ENCODE measurements at places on chromosomes 7 and 10.
A peak's percentile ranks its signal among the peaks of the same experiment; 100 is the strongest.

GRCh38 chr7:1536743-1537534 lies 6.4 kb downstream of the MAFK start:
- peak; percentile 92 for DNase-seq

DNA sequence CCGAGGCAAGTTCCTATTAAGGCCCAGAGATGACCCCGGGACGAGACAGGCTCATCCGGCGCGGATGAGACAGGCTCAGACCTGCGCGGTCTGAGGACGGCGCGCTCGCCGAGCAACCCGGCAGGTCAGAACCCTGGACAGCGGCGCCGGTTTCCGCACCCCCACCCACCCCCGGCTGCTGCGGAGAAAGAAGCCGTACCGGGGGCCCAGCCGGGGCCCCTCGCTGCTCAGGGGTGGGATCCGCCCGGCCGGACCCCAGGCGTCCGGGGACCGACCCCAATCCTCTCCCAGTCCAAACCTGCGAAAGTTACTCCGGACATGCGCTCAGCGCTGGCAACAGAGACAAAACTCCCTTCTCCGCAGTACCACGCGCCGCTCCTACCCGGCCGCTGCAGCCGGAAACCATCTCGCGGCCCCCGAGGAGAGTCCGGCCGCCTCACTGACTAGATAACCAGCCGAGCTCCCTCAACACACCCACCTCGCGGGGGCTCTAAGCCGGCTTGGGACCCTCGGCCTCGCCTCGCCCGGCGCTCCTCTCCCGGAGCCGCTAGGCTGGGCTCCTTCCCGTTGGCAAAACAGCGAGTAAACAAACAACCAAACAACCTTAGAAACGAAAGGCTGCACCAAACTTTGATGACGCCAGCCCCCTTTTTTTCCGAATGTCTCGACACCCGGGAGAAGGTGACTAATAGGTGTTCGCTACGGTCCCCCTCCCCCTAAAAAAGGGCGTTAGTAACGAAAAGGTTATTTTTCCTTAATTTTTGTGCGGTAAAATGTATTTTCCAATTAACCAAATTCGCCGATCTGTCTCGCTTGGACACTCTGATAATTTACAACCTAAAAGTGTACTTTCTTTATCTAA lies 2.3 kb upstream of the DRGX start:
- peak; percentile 61 for DNase-seq

GRCh38 chr7:51471981-51472296 lies 155.3 kb upstream of the COBL start:
- DNase-seq: no peak

- DNase-seq: no peak
Observed at GRCh38 chr7:144445590-144445989, 42.1 kb upstream of the NOBOX start.

GRCh38 chr10:88832376-88832775 lies 19.3 kb downstream of the ANKRD22 start:
- DNase-seq: no peak

DNA sequence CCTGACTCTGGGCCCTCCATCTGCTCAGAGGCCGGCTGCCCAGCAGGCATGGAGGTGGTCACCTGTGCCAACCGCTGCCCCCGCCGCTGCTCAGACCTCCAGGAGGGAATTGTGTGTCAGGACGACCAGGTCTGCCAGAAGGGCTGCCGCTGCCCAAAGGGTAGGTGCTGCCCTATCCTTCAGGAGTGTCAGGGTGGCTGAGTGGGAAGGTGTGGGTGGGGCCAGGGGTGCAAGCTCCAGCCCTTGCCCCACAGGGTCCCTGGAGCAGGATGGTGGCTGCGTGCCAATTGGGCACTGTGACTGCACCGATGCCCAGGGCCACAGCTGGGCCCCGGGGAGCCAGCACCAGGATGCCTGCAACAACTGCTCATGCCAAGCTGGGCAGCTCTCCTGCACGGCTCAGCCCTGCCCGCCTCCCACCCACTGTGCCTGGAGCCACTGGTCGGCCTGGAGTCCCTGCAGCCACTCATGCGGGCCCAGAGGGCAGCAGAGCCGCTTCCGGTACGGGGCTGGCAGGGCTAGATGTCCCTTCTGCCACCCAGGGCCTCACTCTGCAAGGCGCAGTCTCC lies 17.5 kb upstream of the ZNF862 start:
- DNase-seq: no peak

DNA sequence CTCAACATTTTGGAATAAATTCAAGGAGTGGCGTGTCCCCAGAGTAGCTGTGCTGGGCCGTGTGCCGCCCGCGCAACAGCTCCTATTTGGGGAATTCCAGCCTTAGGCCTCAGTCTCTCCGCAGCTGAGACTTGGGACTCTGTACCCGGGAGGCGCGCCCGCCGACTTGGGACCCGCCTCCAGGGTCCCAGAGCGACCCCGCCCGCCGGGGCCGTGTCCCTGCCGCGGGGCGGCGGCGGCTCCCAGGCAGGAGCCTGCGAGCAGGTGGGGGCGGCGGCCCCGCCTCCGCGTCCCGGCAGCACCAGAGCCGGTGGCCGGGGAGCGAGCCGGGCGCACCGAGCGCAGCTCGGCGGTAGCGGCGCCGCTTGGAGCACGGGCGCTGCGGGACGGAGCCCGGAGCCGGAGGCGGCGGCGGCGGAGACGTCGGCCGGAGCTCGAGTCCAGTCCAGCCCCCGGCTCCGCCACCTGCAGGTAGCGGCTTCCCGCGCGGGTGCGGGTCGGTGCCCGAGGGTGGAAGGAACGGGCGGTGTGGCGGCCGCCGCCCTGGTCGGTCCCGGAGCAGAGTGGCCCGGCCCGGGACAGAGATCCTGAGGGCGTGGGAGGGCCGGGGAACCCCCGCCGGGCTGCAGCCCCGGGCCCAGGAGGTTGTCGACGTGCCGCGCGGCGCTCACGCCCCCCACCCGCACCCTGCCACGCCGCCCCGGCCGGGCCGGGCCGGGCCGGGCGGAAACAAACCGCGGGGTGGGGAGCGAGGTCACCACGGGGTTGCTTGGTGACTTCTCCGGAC lies at the start of gene WIPF3:
Gene WIPF3 (plus strand): TSS at position 301 of the 787 bp plus-strand sequence. CDS start 28,217 bp downstream, outside the sequence.
- peak; percentile 58 for DNase-seq

GRCh38 chr10:70053218-70053840 lies 683 bp downstream of the MACROH2A2 start:
- DNase-seq: no peak

DNA sequence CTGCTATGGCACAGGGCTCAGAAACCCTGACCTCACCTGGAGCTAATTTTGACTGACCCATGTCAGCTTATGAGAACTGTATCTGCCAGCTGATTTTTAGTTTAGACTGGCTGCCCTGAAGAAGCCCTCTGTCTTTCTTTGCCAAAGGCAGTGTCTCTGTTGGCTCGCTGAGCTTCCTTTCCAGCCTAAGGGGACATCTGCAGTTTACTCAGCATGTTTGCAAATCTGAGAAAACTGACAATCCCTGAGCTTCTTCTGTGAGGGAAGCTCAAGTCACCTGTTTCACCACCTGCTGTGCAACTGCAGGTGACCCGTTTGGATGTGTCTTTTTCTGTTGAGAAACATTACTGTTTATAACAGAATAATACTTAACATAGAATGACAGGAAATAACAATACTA lies 46.0 kb downstream of the PRKAR2B start:
- DNase-seq: no peak

- no peak for DNase-seq
Observed at GRCh38 chr7:3041986-3042675, 1.5 kb downstream of the CARD11 start.

- DNase-seq: no peak
Observed at GRCh38 chr7:93402944-93403343, 170.8 kb downstream of the VPS50 start.

DNA sequence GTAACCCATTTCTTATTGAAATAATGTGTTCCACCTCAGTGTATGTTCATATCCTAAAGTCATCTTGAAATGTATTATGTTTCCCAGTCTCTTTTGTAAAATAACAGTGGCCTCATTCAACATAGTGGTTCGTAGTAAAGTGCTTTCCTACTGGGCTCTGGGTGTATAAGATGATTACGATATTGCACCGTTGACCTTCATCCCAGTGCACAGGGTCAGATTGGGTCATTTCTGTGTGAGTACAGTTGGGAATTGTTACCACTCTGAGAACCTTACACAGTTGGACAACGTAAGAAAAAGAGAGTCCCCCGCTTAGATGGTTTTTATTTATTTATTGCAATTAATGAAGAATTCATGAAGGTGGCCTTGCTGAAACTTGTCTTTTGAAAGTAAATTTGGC lies 135.6 kb downstream of the CHN2 start:
- DNase-seq: no peak

DNA sequence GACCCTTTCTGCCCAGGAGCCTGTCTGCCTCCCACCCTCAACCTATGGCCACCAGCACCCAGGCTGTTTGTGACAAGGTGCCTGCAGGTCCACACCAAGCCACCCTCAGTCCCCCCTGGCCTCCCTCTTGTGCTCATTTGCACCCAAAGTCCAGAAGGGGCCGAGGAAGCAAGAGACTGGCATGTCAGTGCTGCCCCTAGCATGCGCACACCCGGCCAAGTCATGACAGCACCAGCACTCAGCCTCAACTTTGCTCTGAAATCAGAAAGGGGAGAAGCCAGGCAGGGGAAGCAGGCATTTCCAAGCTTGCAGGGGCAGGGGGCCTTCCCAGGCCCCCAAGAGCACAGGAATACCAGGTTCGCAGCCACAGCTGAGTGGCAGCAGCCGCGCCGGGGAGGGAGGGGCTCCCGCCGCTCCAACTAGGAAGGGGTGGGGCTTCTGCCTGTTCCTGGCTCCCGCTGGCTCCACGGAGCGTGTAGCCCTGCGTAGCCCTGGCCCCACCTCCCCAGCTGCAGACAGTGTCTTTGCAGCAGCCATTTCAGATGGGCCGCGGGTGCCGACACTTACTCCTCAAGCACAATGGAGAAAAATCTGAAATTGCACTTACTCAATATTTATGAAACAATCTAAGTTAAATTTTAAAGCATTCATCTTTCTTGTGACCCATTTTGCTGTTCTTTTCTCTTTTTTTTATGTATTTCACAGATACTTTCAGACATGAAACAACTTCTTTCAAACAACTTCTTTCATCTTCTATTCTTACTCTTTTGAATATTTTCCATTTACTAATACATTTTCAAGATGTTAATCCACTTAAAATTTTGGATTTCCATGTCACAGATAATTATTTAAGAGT lies 54.9 kb upstream of the ABCB5 start:
- no peak for DNase-seq

GRCh38 chr10:86943316-86944030 lies 13.9 kb downstream of the MMRN2 start:
- DNase-seq: no peak

- no peak for DNase-seq
Observed at GRCh38 chr7:127632276-127632910, 14.5 kb upstream of the PAX4 start.

DNA sequence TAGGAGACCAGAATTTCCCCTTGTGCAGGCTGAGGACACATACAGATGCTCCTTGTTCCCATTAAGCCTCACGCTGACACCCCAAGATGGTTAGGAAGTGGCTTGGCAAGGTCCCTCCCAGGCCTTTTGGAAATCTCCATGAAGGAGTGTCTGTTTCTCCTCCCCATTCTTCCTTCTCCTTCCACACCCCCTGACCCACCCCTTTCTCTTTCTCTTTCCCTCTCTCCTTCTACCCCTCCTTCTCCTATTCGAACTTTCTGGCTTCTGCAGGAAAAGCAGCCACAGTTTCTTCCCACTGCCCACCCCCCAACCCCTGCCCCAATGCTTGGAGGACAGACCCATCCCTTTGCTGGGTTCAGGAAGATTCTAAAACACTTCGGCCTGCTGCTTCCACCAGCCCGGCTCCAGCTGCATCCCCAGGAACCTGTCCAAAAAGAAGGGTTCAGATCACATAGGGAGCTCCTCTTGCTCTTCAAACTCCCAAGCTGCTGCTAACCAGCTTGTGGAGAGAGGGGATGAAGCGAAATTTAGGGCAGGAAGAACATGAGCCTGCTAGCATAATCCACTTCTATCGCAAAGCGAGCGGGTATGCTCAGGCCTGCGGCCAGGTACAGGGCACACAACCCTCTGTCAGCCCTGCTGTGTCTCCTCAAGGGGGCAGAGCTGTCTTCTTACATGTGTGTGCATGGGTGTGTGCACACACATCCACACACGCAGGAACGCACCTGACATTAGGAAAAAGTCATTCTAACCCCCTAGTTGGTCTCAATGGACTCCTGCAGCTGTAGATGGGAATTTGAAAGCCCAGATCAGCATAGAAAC lies 80.4 kb downstream of the PPP1R3C start:
- peak; percentile 19 for DNase-seq

DNA sequence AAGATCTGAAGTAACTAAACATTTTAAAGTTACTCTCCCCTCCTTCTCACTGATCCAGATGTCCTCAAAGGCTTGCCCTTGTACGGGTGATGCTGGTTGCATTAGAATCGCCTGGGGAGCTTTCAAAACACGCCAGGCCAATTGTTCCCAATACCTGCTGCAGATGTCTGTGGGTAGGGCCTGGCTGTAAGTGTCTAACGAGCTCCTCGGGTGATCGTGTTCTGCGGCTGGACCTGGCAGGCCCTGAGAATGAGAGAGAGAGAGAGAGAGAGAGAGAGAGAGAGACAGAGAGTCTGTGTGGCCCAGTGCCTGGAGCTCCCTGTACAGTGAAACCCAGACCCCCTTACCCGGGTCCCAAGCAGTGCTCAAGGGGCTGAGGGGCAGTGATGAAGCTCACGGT lies 8.4 kb downstream of the COL13A1 start:
- DNase-seq: no peak

DNA sequence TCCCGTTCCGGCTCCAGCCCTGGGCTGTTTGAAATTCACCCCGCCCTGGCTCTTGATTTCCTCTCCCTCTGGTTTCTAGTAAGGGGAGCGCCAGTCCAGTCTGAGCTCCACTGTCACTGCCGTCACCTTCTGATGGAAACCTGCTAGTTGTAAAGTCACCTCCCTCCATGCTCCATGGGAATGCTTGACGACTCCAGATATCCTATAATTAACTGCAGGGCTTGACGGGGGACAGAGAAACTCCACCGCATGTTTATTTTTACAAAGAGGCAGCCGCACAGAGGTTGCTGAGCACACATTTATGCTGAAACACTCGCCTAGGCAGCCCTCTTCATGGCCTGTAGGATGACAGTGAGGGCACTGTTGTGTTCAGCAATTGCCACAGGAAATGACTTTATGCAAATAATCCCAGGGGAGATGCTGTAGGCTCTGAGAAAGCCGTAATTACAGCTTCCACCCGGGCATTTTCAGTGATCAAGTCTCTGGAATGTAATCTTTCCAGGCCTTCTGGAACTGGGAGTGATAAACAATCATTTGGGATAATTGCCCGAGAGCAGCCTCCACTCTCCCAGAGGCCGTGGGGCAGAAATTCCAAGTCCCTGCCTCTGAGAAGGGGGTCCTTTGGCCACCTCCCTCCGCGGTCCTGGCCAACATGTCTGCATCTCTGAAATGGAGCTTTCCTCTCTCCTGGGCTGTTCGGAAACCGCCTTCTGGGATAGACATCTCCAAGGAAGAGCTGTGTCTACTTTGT lies 300.5 kb downstream of the KLF6 start:
- DNase-seq: no peak

DNA sequence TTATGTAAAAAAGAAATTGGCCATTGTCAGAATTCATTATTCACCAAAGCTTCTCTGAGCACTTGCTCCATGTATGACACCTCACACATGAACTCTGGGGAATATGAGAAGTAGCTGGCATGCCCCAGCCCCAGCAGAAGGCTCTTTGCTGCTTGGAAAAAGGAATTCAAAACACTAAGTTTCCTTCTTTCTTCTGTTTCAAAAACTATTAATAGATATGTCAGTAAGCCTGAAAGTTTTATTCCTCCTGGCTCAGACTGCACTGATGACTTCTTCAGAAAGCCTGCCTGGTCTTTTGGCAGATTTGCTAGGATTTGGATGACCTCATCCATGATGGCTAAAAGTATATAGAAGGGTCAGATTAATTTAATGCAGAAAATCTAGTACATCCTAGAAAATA lies 511.0 kb downstream of the GFRA1 start:
- no peak for DNase-seq
